Mesenteric fat pad (tissue), 1 donor: ENCODE measurements at places on chromosomes 12 and 14.

DNA sequence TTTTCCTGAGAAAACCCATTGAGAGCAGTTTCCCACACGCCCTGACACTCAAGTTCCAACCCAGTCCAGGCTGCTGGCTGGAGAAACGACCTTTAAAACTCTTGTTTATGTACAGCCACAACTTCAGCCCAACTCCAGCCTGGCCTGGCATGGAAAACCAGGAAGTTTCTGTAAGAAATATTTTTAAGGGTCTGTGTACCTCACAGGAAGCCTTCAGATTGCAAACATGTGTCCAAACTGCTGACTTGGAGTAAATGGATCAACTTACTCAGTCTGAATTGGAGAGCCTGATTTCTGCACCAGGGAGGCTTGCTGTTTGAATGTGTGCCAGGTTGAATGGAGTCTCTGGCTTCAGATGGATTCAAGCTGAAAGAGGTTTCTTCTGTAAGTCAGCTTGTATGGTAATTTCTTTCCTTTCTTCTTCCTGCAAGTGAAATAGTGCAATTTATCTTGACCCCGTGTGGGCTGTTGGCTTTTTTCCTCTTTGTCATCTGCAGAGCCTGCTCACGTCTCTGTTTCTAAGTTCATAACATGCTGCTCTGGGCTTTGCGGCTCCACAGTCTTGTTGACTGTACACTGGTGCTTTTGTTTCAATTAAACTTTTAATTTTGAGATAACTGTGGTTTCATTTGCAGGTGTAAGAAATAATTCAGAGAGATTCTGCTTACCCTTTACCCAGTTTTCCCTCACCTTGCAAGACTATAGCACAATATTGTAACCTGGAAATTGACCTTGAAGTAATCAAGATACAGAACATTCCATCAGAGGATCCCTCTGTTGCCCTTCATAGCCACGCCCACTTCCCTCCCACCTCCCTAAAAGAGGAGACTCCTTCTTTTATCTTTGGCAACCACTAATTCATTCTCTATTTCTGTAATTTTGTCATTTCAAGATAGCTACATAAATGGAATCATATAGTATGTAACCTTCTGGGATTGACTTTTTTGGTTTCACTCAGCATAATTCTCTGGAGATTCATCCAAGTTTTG is 109.7 kb upstream of the PRMT8 start:
- DNase-seq, result no peak

GRCh38 chr14:76710056-76711010 is 50.9 kb upstream of the VASH1 start:
- no peak for DNase-seq

DNA sequence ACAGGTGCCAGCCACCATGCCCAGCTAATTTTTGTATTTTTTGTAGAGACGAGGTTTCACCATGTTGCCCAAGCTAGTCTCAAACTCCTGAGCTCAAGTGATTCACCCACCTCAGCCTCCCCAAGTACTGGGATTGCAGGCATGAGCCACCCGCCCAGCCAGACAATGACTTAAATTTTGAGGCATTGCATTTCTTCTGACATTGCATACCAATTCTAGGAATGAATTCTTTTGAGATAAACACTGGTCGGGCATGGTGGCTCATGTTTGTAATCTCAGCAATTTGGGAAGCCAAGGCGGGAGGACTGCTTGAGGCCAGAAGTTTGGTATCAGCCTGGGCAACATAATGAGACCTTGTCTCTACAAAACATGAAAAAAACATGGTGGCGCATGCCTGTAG is 2.5 kb upstream of the CELA1 start:
- no peak for DNase-seq

DNA sequence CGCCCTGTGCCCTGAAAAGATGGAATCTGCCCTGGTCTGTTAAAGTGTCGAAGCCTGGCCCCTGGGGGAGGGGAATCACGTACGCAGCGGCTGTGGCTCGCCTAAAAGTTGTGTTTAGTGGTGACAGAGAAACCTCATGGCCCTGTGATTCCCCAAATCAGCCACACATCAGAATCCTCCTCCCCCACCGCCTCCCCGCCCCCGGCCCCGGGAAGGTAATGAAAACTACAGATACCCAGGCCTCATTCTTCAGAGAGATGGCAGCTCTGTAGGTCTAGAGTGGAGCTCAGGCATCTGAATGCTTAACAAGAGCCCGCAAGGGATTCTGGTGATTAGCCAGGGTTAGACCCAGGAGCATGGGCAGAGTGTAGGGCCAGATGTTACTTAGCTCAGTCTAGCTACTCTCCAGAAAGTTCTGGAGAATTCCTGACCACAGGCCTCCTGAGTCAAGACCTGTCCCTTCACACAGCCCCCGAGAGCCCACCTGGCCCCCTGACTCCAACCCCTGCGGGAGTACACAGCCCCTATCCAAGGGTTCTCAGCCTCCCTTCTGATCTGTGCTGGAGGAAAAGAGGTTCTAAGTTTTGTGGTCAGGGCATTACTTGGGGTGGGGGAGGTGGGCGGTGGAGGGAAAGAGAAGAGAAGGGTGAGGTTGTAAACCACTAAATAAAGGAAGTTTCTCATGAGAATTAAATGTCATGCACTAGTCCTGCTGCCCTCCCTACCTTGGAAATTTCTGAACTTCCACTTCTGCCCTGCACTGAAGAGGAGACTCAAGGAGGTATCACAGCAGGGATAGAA is 114.8 kb downstream of the PLXNC1 start:
- DNase-seq, result no peak

- DNase-seq, result no peak
These were observed 68.1 kb upstream of the HECTD1 start for GRCh38 chr14:31275731-31276130.

GRCh38 chr14:44180975-44181374 is 326.1 kb downstream of the FSCB start:
- DNase-seq, result no peak

DNA sequence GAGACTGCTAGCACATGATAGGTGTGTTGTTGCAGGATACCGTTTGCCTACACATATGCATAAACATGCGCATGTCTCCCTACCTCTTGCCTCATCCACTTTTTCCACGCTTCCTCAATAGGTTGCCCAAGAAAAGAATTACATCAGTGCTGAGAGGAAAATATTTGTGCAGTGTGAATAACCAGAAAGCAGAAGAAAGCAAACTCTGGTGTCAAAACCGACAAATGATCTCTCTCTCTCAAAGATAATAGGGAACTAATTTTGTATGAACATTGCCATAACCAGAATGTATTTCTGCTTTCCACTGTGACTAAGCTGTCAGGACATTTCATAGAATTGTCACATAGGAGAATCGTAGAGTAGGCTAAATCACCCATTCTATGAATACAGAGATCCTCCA is 1.3 kb downstream of the CLEC7A start:
- DNase-seq, result no peak

- DNase-seq, result no peak
These were observed 176.5 kb downstream of the ZFP36L1 start for GRCh38 chr14:68616221-68616902.

DNA sequence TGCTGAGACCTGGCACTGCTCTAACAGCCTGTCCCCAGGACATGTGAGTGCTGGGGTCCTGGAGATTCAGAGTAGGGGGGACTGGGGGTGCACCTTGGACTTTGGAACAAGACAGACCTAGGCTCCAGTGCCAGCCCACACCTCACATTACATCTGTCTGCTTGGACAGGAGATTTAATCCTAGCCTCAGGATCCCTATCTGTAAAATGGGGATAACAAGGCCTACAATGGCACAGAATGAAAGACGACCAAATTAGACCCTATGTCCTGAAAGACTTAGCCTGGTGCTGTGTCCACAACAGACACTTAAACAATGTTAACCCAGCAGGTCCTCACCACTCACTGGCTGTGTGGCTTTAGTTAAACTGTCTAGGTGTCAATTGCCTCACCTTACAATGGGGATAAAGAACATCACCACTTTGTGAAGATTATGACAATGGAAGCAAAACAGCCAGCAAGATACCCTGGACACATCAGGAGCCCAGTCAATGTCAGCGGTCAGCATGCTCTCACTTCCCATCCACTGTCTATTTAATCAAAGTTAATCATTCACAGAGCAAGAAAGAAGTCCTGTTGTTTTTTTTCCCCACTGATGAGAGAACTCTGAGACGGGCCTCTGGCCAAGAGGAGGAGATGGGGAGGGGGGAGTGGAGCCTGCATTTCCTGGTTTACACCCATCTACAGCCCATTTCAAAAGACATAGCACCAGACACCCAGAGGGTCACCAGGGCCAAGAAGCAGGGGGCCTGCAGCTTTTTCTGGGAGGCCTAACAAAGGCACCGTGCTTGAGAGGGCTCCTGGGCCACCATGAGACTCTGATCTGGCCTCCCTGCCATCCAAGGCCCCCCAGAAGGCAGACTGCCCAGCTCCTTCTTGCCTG is 40.6 kb downstream of the ACTN1 start:
- DNase-seq, result no peak

DNA sequence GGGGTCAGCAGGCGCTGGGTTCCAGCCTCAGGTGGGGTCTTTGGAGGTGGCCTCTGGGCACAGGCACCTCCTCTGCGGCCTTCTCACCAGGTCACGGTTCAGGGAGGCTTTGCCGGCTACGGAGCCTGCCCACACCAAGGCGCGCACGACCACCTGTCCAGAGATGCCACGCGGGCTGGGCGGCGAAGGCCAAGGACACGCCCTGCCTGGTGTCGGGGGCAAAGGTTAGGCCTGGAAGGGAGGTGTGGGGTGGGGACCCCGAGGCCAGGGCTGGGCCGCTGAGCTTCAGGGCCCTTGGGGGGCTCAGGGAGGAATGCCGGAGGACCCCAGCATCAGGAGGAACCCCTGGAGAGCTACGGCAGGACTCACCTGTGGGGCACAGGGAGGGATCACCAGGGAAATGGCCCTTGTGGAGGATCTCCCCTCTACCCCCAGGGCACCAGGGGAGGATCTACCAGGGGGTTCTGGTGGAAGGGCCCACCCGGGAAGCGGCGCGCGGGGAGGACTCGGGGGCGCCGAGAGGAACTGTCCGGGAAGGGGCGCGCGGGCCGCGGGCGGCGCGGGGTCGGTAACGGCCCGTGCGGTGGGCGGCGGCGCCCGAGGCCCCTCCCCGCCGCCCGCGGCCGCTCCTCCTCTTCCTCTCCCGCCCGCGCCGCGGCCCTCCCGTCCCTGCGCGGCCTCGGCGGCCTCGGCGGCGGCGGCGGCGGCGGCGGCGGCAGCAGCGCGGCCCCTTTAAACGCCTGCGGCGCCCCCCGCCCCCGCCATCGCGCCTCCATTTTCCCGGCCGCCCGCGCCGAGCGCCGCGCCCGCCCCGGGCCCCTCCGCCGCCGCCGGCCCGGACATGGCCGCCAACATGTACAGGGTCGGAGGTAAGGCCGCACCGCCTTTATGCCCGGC is at the start of gene MTA1:
Gene MTA1, plus strand, starts transcription at position 633 of the 897 bp plus-strand sequence. Its CDS starts 209 bp downstream, at position 842.
- peak; percentile 88 for DNase-seq

- no peak for DNase-seq
These were observed 215.5 kb downstream of the PIK3C2G start for GRCh38 chr12:18476861-18477260.

GRCh38 chr14:20428802-20429201 is 7.2 kb downstream of the KLHL33 start:
- DNase-seq, result no peak

GRCh38 chr14:38074754-38075153 is 132.9 kb upstream of the SSTR1 start:
- DNase-seq, result no peak

- DNase-seq, result no peak
These were observed 76.6 kb downstream of the LRP6 start for GRCh38 chr12:12190087-12190809.

DNA sequence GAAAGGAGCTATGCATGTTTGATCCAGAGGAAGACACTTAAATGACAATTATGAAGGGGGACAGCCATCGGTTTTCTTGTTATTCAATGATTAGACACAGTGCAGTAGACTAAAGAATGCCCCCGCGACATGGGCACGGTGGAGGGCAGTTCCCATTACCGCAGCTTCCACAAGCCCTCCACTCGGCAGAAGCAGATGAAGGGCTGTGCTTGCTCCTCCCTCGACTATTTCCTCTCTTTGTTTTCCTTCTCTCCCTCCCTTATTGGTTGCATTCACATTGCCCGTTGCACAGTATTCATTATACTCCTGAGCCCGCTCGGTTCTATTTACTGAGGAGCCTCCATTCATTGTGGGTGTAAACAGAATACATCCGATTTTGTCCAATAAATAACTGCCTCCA is 138.8 kb upstream of the RASSF8 start:
- no peak for DNase-seq

- DNase-seq, result no peak
These were observed 2.8 kb downstream of the IRF2BPL start for GRCh38 chr14:77025744-77026165.

- DNase-seq, result no peak
These were observed 33.8 kb downstream of the SPTB start for GRCh38 chr14:64845878-64846277.

DNA sequence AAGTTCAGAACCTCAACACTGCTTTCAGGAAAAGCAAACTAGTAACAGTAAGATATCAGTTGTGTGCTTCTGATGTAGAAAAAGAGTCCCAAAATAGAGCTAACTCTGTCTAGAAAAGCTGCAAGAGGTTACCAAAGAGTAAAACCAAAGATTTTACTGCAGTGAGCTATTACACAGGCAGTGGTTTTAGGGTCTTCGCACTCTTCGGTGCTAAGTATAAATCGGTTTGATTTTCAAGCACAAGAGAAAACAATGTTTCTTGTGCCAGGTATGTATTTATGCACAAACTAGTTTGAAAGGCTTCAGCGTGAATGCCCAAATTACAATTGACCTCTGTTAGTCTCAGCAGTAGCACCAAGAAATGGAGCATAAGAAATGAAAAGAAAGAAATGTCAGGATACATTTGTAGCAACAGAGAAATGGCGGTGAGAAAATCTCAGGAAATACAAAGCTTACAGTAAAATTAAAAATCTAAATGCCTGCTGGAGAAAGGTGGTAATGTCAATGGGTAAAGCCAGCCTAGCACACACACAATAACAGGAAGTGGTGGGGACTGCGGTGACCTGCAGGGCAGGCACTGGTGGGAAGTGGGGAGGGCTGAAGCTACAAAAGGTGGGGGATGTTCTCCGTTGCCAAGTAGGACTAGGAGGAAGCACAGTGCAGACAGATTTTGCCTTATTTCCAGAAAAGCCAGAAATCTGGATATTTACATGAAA is 18.0 kb upstream of the DYRK2 start:
- DNase-seq, result no peak

DNA sequence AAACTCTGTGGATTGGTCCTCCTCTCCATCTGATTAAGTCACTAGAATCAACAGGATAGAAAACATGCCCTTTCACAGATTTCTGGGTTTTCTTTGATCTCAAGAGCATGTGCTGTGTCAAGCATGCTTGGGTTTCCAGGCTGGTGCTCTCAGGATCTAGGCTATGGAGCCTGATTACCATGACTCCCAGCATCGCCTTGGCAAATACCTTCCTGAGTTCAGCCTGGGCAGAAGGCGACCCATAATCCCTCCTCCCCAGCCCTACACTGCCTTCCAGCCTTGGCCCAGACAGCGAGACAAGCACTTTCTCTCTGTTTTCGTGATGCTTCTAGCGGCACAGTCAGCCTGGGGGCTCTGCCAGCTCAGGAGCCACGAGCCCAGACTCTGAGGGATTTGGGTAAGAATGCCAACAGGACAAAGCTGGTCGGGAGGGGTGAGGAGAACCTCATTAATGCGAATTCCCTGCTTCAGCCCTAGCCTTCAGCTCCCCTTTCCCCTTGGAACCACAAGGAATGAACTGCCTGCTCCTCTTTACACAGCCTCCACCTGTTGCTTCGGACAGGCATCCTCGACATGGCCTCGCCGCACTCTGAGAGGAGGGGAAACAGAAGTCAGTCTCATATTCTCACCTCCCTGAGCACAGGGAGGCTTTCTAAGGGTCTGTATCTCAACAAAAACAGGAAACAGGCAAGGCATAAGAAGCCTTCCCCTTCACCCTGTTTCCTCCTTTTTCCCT is 227.1 kb downstream of the MSRB3 start:
- DNase-seq, result no peak

- DNase-seq, result no peak
These were observed 10.0 kb downstream of the HSD17B6 start for GRCh38 chr12:56773113-56773512.

- DNase-seq, result peak; percentile 96
These were observed 40.0 kb upstream of the SRSF5 start for GRCh38 chr14:69726761-69727511.
